ENCODE measurements at places on chromosomes 12 and 14.
A peak's percentile ranks its signal among the peaks of the same experiment; 100 is the strongest.

DNA sequence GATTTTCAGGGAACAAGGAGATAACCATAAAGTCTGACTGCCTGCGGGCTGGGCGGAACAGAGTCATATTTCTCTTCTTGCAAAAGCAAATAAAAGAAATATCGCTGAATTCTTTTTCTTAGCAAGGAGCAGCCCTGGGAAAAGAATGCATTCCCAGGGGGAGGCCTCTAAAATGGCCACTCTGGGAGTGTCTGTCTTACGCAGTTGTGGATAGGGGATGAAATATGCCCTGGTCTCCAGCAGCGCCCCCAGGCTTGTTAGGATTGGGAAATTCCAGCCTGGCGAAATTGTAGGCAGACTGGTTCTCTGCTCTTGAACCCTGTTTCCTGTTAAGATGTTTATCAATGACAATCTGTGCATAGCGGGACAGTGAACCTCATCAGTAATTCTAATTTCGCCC is 40.5 kb downstream of the PCNX1 start:
- H3K27ac ChIP-seq = no peak overlapping the region
- peaks cover 68% of the 10 kb centered on the region for H3K36me3 ChIP-seq
- no peak overlapping the region for H3K4me3 ChIP-seq

- H3K36me3 ChIP-seq = no peaks in the 10 kb centered on the region
- peaks cover 3% of the 10 kb centered on the region for H3K27me3 ChIP-seq
- no peak overlapping the region for H3K4me3 ChIP-seq
- no peak overlapping the region for H3K27ac ChIP-seq
- DNase-seq = no peak
- no peaks in the 10 kb centered on the region for H3K4me1 ChIP-seq
These were observed 204.8 kb downstream of the NUAK1 start for GRCh38 chr12:105933671-105934665.

DNA sequence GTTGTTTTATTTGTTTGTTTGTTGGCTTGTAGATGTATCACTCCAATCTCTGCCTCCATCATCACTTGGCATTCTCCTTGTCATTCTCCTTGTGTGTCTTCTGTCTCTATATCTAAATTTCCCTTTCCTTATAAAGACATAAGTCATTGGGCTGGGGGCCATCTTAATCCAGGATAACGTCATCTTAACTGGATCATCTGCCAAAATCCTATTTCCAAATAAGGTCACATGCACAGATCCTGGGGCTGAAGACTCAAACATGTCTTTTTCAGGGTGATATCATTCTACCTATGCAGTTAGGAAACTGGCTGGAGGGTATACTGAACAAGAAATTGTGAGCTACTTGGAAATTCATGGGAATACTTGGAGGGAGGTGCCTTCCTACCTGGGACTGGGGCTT is 8.7 kb upstream of the CCDC60 start:
- no peaks in the 10 kb centered on the region for H3K36me3 ChIP-seq
- no peak overlapping the region for H3K4me3 ChIP-seq
- H3K4me1 ChIP-seq = no peaks in the 10 kb centered on the region
- no peak for DNase-seq

- no peak overlapping the region for H3K4me3 ChIP-seq
- H3K27me3 ChIP-seq = peaks cover 45% of the 10 kb centered on the region
- H3K4me1 ChIP-seq = peaks cover 8% of the 10 kb centered on the region
These were observed 18.1 kb downstream of the KRT85 start for GRCh38 chr12:52349196-52349595.

- H3K4me3 ChIP-seq = no peak overlapping the region
- peaks cover 5% of the 10 kb centered on the region for H3K27me3 ChIP-seq
- H3K36me3 ChIP-seq = peaks cover 33% of the 10 kb centered on the region
- no peak for DNase-seq
- H3K4me1 ChIP-seq = peaks cover 60% of the 10 kb centered on the region
- peak overlapping the region; percentile 85 for H3K27ac ChIP-seq
These were observed 171.4 kb downstream of the CRADD start for GRCh38 chr12:93848523-93849101.

- no peak overlapping the region for H3K4me3 ChIP-seq
- peaks cover 38% of the 10 kb centered on the region for H3K27me3 ChIP-seq
- no peak for DNase-seq
- no peak overlapping the region for H3K27ac ChIP-seq
These were observed 29.7 kb downstream of the EML1 start for GRCh38 chr14:99822800-99823455.

GRCh38 chr12:32303174-32303549 is 96.2 kb upstream of the FGD4 start:
- no peak overlapping the region for H3K4me3 ChIP-seq
- no peaks in the 10 kb centered on the region for H3K36me3 ChIP-seq
- DNase-seq = no peak
- H3K27me3 ChIP-seq = no peaks in the 10 kb centered on the region

DNA sequence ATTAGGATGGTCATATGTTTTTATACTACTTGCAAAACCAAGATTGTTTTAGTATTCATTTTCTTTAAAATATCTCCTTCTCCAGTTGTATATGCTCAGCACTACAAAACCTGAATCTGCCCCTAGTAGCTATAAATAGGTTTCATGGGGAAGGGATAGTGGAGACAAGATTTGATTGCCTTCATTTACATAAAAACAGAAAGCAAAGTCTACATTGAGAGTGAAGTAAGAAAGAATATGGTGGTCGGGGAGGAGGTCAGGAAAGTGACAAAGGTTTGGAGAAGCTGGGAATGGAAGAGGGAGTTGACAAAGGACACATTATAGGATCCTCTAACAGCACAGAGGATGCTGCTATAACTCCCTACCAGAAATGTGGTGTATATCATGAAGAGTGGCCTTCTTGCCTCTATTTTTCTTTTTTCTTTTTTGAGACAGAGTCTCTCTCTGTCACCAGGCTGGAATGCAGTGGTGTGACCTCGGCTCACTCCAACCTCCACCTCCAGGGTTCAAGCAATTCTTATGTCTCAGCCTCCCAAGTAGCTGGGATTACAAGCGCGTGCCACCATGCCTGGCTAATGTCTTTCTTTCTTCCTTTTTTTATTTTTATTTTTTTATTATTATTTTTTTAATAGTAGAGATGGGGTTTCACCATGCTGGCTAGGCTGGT is 6.6 kb upstream of the LRP6 start:
- no peak overlapping the region for H3K27ac ChIP-seq
- H3K4me3 ChIP-seq = no peak overlapping the region
- H3K27me3 ChIP-seq = peaks cover 11% of the 10 kb centered on the region
- H3K36me3 ChIP-seq = peaks cover 2% of the 10 kb centered on the region
- DNase-seq = no peak
- no peaks in the 10 kb centered on the region for H3K4me1 ChIP-seq

GRCh38 chr12:107467716-107468115 is 217.9 kb upstream of the PWP1 start:
- peaks cover 18% of the 10 kb centered on the region for H3K4me1 ChIP-seq
- no peak overlapping the region for H3K4me3 ChIP-seq
- DNase-seq = no peak

GRCh38 chr12:57881475-57881874 is 34.9 kb upstream of the CTDSP2 start:
- H3K27ac ChIP-seq = no peak overlapping the region
- H3K27me3 ChIP-seq = peaks cover 8% of the 10 kb centered on the region
- no peak for DNase-seq

DNA sequence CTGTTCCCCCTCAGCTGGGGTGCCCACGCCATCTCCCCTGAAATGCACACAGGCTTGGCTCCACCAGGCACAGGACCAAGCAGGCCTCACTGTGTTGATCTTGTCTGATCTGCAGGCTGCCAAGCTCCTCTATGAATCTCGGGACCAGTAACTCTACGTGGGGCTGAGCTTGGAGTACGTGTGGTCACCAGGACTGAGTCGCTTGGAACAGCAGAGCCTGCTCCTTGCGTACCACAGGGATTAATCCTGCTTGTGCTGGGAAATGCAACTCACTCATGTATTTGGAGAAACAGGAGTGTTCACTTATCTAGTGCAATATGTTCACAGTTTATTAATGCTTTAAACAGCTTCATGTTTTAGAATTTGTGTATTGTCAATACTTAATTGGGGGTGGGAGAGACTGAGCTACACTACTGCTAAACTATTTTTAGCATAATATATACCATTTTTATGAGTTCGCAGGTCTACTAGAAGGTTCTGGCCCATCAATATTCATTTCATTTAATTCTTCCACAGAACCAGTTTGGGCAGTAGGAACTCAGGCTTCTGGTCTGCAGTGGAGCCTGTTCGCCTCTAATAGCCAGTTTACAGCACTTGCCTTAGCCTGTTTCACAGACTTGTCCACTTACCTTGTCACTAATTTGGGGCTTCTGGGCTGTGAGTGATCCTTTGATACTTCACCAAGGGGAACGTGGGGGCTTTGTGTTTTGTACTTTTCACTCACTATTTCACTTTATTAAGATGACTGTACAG is 17.4 kb downstream of the ZFYVE21 start:
- no peak overlapping the region for H3K4me3 ChIP-seq
- DNase-seq = no peak
- peak overlapping the region; percentile 56 for H3K27ac ChIP-seq

DNA sequence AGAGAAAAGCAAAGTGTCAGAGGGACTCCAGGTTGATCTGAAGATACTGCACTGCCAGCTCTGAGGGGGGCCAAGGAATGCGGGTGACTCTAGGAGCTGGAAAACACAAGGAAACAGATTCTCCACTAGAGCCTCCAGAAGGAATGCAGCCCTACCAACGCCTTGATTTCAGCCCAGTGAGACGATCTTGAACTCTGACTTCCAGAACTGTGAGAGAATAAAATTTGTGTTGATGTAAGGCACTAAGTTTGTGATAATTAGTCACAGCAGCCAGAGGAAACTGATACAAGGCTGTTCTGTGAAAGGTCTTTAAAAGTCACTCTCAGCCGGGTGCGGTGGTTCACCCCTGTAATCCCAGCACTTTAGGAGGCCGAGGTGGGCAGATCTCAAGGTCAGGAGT is 34.2 kb downstream of the CKAP4 start:
- H3K27ac ChIP-seq = no peak overlapping the region
- H3K27me3 ChIP-seq = peaks cover 26% of the 10 kb centered on the region
- no peaks in the 10 kb centered on the region for H3K36me3 ChIP-seq
- no peak overlapping the region for H3K4me3 ChIP-seq
- H3K4me1 ChIP-seq = no peaks in the 10 kb centered on the region
- no peak for DNase-seq

DNA sequence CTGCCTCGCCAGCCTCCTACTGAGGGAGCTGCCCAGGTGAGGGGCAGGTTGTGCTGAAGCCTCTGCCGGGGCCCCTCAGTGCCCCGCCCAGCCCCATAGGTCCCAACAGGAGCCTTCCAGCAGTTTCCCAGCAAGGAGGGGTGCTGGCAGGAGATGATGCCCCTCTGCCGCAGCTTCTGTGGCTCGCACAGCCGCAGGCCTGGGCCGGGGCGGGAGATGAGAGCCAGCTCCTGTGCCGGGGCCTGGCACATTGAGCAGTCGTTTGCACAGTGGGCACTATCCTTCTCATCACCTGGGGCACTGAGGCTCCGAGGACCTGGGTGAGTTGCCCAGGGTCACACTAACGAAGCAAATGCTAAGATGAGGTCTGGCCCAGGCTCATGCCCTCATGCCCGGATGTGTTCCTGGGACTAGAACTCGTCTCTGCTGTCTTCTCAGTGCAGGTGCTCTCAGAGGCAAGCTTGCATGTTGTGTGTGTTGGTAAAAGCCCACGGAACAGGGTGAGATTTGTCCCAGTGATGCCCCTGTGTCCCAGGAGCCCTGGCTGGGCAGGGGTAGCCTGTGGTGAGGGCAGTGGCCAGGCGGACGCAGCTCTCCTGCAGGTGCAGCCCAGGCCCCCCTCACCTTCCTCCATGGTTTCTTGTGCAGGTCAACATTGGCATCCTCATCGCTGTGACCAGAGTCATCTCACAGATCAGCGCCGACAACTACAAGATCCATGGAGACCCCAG is 177.5 kb downstream of the ADGRD1 start:
- DNase-seq = no peak
- no peak overlapping the region for H3K27ac ChIP-seq
- no peaks in the 10 kb centered on the region for H3K36me3 ChIP-seq
- no peaks in the 10 kb centered on the region for H3K4me1 ChIP-seq
- H3K27me3 ChIP-seq = no peaks in the 10 kb centered on the region

GRCh38 chr12:18564306-18564705 is 173.5 kb downstream of the PLCZ1 start:
- no peak overlapping the region for H3K4me3 ChIP-seq
- no peaks in the 10 kb centered on the region for H3K4me1 ChIP-seq
- DNase-seq = no peak

- H3K27me3 ChIP-seq = no peaks in the 10 kb centered on the region
- H3K36me3 ChIP-seq = no peaks in the 10 kb centered on the region
- no peaks in the 10 kb centered on the region for H3K4me1 ChIP-seq
- H3K27ac ChIP-seq = no peak overlapping the region
These were observed 150.2 kb upstream of the BMP4 start for GRCh38 chr14:54106661-54107377.

- H3K4me3 ChIP-seq = no peak overlapping the region
- no peaks in the 10 kb centered on the region for H3K36me3 ChIP-seq
- H3K4me1 ChIP-seq = no peaks in the 10 kb centered on the region
- no peak overlapping the region for H3K27ac ChIP-seq
These were observed 265.7 kb upstream of the CLEC14A start for GRCh38 chr14:38521591-38521990.

DNA sequence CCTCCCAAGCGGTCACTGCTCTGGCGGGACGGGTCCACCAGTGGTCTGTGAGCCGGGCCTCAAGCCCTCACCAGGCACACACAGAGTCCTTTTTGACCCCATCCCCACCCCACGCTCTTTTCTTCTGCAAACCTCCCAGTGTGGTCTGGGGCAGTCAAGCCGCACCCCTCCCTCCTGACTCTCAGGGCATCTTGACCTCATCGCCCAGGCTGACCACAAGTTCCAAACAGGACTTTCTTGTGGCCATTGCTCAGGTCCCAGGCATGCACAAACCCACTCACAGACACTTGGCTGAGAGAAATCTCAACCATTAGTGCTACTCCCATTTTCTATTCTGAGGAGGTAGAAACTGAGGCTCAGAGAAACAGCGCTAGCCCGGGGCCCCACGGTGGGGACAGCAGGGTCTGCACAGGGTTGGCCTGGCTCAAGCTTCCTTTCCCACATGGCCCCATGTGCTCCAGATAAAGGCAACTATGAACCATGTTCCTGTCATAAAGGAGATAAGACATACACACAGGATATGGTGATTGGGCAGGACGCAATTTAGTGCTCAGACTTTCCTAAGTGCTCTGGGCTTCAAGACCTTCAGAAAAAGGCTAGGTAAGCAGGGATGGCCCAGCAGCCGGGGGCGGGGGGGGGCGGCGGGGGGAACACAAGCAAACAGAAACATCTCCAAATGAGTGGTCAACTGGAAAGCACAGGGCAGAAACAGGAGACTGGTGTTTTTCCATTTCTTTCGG is 69.6 kb downstream of the ITPK1 start:
- no peak for DNase-seq
- H3K36me3 ChIP-seq = peaks cover 16% of the 10 kb centered on the region
- peak overlapping the region; percentile 54 for H3K27ac ChIP-seq
- H3K27me3 ChIP-seq = no peaks in the 10 kb centered on the region

- peak within 1 kb of the TSS; percentile 98 for H3K27ac ChIP-seq
- H3K4me1 ChIP-seq = peaks cover 70% of the 10 kb centered on the region
- peak; percentile 94 for DNase-seq
- H3K4me3 ChIP-seq = peak within 1 kb of the TSS; percentile 93
These were observed at the start of gene GZMB for GRCh38 chr14:24634158-24634557. TSS of gene GZMB (minus strand) at chr14:24634190. CDS start at chr14:24634160, 30 bp downstream.

- H3K4me1 ChIP-seq = no peaks in the 10 kb centered on the region
- no peak for DNase-seq
- no peak overlapping the region for H3K4me3 ChIP-seq
- no peak overlapping the region for H3K27ac ChIP-seq
- no peaks in the 10 kb centered on the region for H3K27me3 ChIP-seq
- no peaks in the 10 kb centered on the region for H3K36me3 ChIP-seq
These were observed 218.0 kb downstream of the ZFP36L1 start for GRCh38 chr14:68574906-68575305.
